NCI-H524 treated with DMSO at 0.1 percent for 48 hours (cell line): ENCODE measurements at places on chromosomes 7 and 10.

DNA sequence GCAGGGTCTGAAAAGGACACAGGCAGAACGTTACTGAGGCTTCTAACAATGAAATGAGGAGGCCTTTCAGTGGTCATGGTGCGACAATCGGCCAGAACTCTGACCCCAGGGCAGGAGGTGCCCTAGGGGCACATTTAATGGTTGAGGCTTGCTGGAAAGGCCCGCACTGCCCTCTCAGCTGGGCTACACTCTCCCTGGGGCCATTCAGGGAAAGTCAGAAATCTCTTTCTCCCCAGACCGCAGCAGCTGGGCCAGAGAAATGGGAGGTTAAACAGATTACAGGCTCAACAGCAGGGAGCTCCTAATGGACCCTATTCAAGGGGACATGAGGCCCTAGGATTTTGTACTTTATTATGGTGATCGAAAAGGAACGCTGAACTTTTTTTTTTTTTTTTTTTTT is 85.6 kb upstream of the FGFR2 start:
- DNase-seq = no peak

DNA sequence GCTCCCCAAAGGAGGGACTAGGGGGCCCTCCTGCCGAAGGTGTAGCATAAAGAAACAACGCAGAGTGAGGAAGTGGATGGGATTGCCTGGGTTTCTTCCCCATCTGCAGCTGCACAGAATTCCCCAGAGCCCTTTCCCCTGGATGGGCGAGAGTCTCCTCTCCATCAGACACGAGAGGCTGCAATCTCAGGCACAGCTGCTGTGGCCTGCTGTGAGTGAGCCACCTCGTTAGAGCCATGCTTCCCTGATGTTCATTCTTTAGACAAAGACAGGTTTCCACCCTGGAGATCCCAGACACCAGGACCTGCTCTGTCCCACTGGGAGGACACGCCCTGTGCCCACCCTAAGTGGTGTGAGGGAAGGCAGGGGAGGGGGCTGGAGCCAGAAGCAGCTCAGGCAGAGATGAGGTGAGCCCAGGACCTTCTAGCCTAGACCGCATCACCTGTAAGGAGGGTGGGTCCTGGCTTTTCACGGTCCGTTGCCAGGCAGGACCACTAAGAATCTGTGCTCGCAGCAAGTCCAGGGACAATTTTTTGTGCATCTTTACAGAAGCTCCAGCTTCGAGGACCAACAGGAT is 268.6 kb upstream of the TCERG1L start:
- no peak for DNase-seq

GRCh38 chr7:55548295-55548731 is 24.0 kb downstream of the VOPP1 start:
- DNase-seq = no peak

DNA sequence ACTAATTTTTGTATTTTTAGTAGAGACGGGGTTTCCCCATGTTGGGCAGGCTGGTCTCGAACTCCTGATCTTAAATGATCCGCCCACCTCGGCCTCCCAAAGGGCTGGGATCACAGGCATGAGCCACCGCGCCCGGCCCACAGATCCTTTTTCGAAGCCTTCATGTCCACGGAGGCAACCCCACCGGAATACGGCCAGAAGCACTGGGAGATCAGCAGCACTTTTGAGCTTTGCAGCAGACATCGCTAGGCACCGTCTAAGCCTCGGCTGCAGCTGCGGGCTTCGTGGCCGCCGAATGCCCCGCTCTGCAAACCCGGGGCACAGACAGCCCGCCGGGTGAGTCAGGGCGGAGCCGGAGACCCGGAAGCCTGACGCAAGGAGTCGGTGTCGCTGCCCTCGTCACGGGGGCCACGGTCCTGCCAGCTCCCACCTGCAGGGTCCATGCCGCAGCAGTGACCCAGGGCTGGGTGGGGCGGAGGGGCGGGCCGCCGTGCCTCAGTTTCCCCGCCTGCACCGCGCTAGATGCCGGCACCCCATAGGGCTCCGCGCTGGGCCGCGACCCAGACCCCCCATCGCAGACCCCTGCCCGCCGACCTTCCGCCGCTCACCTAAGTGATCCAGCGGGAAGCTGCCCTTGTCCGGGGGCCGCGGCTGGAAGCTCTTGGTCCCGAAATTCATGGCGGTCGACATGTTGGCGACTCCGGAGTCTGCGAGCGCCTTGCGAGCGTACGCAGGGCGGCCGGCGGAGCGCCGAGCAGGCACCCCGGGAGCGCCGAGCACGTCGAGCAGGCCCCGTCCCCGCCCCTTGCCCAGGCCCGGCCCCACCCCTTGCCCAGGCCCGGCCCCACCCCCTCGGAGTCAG is at the start of gene COX19:
TSS of gene COX19 (minus strand) at position 730 of the 862 bp plus-strand sequence. CDS start at position 690, 40 bp downstream.
- DNase-seq = no peak

GRCh38 chr10:119643306-119644204 is 7.6 kb upstream of the BAG3 start:
- no peak for DNase-seq

DNA sequence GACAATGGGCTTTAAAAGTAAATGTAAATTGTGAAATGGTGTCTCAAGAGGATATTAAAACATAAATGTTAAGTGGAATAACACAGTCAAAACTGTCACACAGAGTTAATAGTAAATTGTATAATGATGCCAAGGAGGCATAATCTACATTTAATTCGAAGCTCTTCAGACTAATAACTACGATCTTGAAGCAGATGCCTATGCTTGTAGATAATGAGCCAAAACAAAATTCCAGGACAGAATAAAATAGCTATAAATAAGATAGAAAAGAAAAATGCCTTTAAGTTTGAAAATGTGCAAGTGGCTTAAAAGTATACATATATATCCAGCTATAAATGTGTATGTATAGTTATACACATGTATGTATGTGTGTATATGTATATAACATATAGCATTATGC is 17.5 kb downstream of the TWIST1 start:
- DNase-seq = no peak

- no peak for DNase-seq
Observed at GRCh38 chr7:70016044-70016770, 417.9 kb downstream of the AUTS2 start.

DNA sequence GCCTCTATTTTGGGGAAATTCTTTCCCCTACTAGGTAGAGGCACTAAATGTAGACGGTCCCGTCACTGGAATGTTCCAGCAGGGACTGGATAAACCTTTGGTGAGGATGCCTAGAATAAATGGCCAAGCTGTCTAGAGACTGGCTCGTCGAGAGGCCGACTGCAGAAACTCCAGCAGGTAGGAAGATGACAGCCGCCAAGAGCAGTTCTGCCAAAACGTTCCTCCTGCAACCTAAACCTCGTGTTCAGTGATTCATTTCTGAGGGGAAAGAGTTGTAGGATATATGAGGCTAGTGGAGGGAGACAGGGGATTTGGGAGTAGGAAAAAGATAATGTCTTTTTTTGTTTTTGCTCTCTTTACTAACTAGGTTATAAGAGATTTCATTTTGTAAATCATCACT is 184.7 kb upstream of the GDF10 start:
- no peak for DNase-seq

DNA sequence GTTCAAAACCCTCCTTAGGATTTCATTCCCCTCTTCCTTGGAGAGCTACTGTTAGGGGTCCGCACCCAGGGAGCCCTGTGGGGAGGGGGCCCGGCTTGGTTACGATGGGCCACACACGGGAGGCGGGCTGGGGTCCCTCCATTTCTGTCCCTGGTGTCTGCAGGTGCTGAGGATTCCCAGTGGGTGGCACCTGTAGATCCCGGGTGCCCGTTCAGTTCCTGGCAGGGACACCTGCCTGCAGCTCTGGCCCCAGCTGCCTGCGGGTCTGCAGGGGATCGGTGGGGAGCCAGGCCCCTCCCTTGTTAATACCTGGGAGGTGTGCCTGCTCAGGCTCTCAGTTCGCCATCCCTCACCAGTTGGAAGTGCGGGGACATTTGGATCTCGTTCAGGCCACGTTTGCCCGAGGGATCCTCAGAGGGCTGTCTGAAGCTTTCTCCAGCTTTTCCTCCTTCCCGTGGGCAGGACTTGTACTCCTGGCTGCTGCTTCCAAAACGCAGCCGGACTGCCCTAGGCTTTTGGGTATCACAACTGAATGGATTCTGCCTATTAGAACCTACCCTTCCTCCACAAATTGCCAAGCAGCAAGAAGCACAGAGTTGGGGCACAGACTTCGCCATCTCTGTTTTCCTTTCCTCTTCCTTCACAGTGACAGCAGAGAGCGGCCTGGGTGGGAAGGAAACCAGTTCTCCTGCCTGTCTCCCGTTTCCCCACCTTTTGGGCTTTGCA is 22.3 kb upstream of the IL15RA start:
- no peak for DNase-seq

DNA sequence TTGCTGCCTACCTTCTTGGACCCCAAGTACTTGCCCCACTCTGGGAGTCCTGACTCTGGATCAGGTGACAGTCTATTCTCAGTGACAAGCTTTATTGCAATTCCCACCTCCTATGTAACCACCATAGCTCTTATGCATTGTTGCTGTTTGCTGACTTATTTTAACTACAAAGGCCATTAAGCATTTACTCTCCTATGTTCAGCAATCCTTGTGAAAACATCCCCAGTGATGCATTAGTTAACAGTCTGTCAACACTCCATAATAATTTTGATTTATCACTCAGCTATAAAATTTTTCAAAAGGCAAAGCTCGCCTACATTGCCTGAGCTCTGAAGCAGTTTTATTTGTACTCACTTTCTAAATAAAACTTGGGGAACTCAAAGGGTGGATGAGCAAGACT is 871.8 kb upstream of the SORCS1 start:
- no peak for DNase-seq

- DNase-seq = no peak
Observed at GRCh38 chr10:29543715-29544114, 91.1 kb downstream of the SVIL start.

- DNase-seq = no peak
Observed at GRCh38 chr7:116316838-116317628, 106.7 kb downstream of the TES start.

GRCh38 chr10:3887885-3888476 is 103.0 kb upstream of the KLF6 start:
- no peak for DNase-seq
